Activated T-helper 2 cell treated with anti-CD3 and anti-CD28 coated beads, Interferon-gamma antibody, Interleukin-2, Interleukin-4, amounts not matched to agents 10 μg/mL and 5 μg/mL and 100 μg/mL, durations not matched to agents 14 hours and 24 hours and 36 hours (primary cell): ENCODE measurements at places on chromosomes 7 and 10. TPM values are rescaled to one million over a fixed set of nuclear protein-coding genes. Genes with fewer than 3 reads are reported as not detected.

The FEZF1 gene
- total RNA-seq: not detected in 2 replicates

The TUBAL3 gene
- not detected in 2 replicates for total RNA-seq

The BMPR1A gene
- 11.2 and 11.9 TPM in 2 replicates for total RNA-seq

The COL26A1 gene
- total RNA-seq: 0.11 and 0.16 TPM in 2 replicates

The CASD1 gene
- 17.7 and 21.3 TPM in 2 replicates for total RNA-seq

The LRGUK gene
- total RNA-seq: 0.11 and 0.16 TPM in 2 replicates

The NOC3L gene
- 41.2 and 43.6 TPM in 2 replicates for total RNA-seq

The LGI1 gene
- not detected in 2 replicates for total RNA-seq

The ZNF33A gene
- total RNA-seq: 19.5 and 20.3 TPM in 2 replicates

The ANKRD61 gene
- total RNA-seq: 0.25 and 0.27 TPM in 2 replicates

The NRCAM gene
- 0.05 TPM in 1 of 2 replicates, not detected in the other for total RNA-seq

The CPN1 gene
- not detected in 2 replicates for total RNA-seq

The SNX10 gene
- 54.9 and 59.3 TPM in 2 replicates for total RNA-seq

The LRIT1 gene
- total RNA-seq: not detected in 2 replicates

The ICA1 gene
- 3.9 and 4.8 TPM in 2 replicates for total RNA-seq

The MYOF gene
- 32.5 and 33.2 TPM in 2 replicates for total RNA-seq

The FGL2 gene
- 1.1 and 1.2 TPM in 2 replicates for total RNA-seq

The PON3 gene
- total RNA-seq: 0.14 and 0.30 TPM in 2 replicates

The CPVL gene
- total RNA-seq: 0.11 TPM in 1 of 2 replicates, not detected in the other

The SPDYE16 gene
- total RNA-seq: 0.14 and 0.30 TPM in 2 replicates
